ENCODE measurements at places on chromosomes 5 and 9. TPM values are rescaled to one million over a fixed set of nuclear protein-coding genes. Genes with fewer than 3 reads are reported as not detected.

GRCh38 chr9:124625087-124625486 is 117.9 kb upstream of the NR5A1 start:
- no peak for DNase-seq

- no peak for DNase-seq
Observed at GRCh38 chr5:14180437-14180836, 37.3 kb downstream of the TRIO start.

DNA sequence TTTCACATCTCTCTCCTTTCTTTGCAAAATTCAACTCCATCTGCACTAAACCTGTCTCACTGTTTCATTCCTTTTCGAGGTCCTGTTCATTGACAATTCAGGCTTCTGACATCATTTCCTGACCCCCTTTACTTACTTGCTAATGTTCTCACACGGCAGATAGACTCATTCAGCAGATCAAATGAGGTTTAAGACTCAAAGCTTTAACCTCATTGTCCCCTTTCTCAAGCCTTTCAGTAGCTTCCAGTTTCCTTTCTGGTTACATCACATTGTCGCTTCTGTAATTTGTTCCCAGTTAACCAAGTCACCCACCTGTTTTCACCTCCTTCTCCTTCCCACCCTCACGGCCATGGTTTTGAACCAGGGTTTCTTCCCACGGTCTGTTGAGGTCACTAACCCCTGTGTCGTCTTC is 143.4 kb upstream of the OTULINL start:
- no peak for DNase-seq

GRCh38 chr5:39494534-39494933 is 69.8 kb upstream of the DAB2 start:
- DNase-seq, result no peak

DNA sequence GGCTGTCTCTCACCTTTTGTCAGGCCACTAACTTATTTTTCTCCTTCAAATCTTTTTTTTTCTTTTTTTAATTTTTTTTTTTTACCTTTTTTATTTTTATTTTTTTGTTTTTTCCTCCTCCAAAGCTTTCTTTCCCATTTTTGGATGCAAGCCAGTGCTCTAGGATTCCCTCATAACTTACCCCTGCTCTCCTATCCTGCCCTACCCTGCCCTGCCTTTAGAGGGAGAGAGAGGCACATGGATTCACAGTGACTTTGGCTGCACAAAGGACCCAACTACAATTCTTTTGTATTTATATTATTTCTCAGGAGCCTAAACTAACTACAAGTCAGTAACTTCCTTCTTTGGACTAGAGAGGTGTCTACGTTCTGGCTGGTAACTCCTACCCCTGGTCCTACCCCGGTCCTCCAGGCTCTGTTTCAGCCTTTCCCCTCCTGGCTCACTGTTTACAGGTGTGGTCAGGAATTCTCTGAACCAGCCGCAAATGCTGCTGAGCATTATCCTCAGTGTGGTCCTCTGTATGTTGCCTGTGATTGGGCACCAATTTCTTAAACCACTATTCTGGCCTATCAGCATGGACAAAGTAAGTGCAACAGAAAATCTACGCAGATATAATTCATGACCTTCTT is 8.4 kb upstream of the RUSC2 start:
- no peak for DNase-seq

CARTPT gene
- total RNA-seq, result not detected

CPEB4 gene
- 26.4 TPM for total RNA-seq

SNCAIP gene
- total RNA-seq, result 22.2 TPM

HACD4 gene
- total RNA-seq, result 14.5 TPM

- DNase-seq, result no peak
Observed at GRCh38 chr5:39519566-39520231, 94.9 kb upstream of the DAB2 start.

PPP2R2B gene
- 11.8 TPM for total RNA-seq

KCNT1 gene
- total RNA-seq, result 0.58 TPM

DNA sequence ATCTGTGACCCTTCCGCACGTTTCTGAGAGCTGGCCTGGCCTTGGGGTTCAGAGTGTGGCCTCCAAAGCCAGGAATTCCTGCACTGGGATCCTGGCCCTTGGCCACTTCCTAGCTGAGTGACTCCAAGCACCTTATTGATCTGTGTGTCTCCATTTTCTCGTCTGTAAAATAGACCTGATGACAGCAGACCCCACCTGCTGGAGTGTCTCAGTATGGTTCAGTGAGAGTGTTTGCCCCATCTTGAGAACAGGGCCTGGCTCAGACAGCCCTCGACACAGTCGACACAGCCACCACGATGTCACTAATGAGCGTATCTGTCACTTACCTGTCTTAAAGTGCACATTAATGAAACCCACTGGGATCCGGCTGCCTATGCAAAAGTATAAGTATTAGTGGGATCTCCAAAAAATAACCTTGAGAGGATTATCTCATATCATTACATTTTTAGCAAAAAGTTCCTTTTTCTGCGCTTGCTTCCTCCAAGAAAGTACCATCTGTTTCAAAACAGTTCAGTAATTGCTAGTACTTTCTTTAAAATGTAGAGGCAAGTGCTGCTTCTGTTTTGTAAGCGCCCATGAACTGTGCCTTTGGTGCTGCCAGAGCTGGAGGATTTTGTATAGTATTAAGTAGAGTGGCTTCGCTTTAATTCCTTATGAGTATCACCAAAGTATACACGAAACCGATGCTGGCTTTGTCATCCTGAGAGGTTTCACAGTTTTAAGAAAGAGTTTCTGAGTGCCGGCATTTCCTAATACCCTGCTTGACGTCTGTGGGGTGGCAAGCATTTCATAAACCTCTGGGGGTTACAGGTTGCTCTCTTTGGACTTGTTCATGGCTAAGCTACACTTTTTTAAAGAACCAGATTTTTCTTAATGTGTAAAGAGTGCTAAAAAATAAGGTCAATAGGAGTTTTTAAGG is 31.7 kb downstream of the UBE2QL1 start:
- no peak for DNase-seq

ADAMTSL1 gene
- 42.3 TPM for total RNA-seq

GRCh38 chr9:30058463-30058862 is 2326.0 kb upstream of the ACO1 start:
- no peak for DNase-seq

DNA sequence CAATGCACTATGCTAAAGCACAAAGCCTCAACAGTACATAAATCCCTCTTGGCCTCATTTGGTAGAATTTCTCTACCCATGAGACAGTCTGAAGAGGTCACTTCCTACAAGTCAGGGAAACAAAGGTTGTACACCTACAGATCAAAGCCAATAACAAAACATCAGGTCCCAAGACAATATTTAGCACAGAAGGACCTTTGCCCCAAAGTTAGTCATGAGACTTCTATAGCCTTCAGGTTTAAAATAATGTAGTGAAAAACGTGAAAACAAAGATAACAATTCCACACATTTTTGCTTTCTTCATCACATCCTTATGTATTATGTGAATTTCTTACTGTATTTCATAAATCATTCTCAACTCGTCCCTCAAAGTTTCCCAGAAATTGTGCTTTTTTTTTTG is 15.8 kb downstream of the AFF4 start:
- DNase-seq, result no peak

- no peak for DNase-seq
Observed at GRCh38 chr5:57653636-57654290, 171.2 kb upstream of the ACTBL2 start.

GRCh38 chr9:97990259-97990658 is 7.1 kb downstream of the ANP32B start:
- DNase-seq, result no peak

COL5A1 gene
- total RNA-seq, result 622 TPM

GRCh38 chr5:55540525-55540924 is 5.8 kb upstream of the PLPP1 start:
- DNase-seq, result no peak

- no peak for DNase-seq
Observed at GRCh38 chr9:32663741-32664140, 28.3 kb upstream of the TAF1L start.

GRCh38 chr9:34686732-34687131 is 4.3 kb downstream of the CCL19 start:
- no peak for DNase-seq

DNA sequence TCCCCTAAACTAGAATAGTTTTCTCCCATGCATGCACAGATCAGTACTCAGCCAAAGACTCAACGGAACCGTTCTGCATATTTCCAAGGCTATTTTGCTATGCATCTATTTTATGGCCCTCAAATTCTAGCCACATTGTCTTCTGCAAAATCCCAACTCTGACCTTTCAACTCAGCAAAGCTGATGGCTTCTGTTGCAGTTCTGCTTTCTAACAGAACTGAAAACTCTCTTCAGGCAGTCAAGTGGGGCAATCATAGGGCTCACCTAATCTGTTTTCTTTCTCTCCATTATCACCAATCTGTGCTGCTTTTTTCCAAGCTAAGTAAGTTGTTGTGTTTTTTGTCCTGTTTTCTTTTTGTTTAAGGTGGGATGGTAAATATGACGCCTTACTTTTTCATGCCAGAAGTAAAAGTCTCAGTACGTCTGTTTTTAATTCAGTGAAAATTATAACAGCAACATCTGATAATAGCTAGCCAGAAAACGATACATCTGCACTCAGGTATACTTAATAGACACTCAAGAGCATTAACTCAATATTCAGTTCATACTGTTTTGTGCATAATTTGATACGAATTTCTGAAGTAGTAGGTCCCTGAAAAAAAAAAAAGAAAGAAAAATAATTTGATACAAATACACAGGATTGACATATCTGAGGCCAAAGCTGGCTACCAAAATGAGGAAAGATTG is 454.3 kb downstream of the TLE1 start:
- DNase-seq, result no peak

IL4 gene
- not detected for total RNA-seq

ZCCHC9 gene
- 37.7 TPM for total RNA-seq

GPSM1 gene
- total RNA-seq, result 22.3 TPM

DNA sequence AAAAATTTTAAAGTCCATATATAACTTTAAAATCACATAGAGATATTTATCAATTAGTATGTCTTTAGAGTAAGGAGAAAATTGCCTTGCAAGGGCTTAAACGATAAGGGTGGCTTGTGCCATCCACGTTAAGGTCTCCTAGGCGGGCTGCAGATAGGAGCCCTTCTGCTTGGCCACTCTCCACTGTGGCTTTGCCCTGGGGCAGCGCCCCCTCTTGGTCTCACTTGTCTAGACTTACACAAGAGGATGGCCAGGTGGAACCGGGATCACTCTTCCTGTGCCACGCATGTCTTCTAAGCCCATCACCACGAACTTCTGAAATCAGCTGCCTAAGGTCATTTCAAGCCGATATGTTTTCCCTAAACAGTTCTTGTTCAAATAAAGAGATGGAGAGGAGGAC is 2.9 kb downstream of the FPGS start:
- no peak for DNase-seq

DNA sequence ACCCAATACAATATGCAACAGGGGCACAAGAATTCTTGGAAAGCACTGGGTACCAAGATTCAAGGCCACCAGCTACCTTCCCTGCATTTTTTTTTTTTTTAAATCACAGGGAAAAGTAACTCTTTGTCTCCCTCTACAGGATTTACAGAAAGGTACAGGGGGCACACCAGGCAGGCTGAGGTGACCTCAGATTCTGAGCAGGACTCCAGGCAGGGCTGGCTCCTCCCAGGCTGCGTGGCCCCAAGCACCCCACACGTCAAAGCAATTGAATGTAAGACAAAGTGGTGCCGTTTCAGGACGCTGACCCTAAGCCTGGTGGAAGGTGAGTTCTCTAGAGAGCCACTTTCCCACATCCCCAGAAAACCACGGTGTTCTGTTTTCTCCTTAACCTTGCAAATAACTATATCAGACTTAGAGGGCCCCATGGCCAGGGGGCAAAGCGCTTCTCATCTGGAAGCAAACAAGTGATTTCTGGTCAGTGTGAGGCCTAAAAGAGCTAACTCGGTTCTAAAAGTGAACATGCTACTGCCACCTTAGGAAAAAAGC is 222.6 kb downstream of the ROR2 start:
- DNase-seq, result no peak

- no peak for DNase-seq
Observed at GRCh38 chr5:5387192-5387591, 35.3 kb upstream of the ICE1 start.

GRCh38 chr9:86653466-86653865 is 293.8 kb downstream of the GAS1 start:
- no peak for DNase-seq

NDUFAF2 gene
- 23.8 TPM for total RNA-seq

SEC16A gene
- total RNA-seq, result 24.3 TPM

NMUR2 gene
- total RNA-seq, result not detected

DNA sequence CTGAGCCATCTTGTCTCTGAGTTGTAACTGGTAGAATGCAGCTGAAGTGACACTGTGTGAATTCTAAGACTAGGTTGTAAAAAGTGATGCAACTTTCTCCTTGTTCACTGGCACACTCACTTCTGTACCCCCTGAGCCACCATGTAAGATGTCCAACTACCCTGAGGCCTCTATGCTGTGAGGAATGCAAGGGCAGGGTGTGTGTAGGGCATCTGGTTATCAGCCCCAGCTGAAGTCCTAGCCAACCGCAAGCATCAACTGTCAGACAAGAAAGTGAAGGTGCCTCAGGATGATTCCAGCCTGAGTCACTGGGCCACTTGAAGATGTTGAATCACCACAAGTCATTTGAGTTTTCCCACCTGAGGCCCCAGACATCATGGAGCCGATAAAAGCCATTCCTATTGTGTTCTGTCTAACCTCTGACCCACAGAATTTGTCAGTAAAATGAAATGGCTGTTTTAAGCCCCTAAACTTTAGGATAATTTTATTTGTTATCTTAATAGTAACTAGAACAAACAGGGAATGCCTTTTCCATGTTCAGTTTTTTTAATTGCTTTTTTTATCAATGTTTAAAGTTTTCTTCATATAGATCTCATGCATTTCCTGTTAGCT is 18.7 kb upstream of the RHOBTB3 start:
- no peak for DNase-seq

DNA sequence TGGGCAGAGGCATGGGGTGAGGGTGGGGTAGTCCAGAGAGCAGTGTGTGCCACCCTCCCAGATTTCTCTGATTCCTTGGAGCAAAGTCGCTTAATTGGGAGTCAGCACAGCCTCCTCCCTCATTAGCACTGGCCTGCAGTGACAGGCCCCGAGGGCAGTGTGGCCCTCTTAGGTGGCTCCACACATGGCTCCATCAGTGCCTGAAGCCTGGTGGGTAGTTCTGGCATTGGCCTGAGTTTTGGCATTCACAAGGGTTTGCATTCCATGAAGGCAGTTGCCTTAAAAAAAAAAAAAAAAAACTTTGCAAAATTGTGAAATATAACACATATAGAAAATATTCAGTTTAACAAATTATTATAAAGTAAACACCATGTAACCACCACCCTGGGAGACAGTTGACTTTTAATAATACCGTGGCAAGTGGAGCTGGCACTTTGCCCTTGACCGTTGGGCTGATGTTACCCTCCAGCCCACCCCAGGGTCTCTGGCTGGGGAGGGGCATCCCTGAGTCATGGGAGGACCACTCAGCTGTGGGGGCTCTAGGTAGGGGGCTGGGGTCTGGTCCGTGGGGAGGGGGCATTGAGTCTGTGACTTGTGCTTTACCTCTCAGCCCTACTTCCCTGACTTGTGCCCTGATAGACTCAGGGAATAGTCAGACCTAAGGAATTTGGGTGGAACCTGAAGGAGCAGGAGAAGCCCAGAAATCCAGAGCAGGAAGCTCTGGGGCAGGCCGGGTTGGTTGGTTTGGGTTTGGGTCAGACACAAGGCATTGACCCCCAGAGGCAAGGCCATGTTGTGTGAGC is 51.3 kb upstream of the PITX1 start:
- no peak for DNase-seq

- no peak for DNase-seq
Observed at GRCh38 chr5:1468247-1468612, 23.0 kb upstream of the SLC6A3 start.

- no peak for DNase-seq
Observed at GRCh38 chr5:172860520-172861443, 26.7 kb downstream of the ERGIC1 start.

- DNase-seq, result no peak
Observed at GRCh38 chr5:159322180-159322579, 8.1 kb downstream of the IL12B start.

FIBCD1 gene
- total RNA-seq, result 0.16 TPM

OTP gene
- not detected for total RNA-seq
